ENCODE measurements at places on chromosomes 7 and 10.
A peak's percentile ranks its signal among the peaks of the same experiment; 100 is the strongest.

GRCh38 chr7:117230276-117231046 lies 92.4 kb downstream of the WNT2 start:
- DNase-seq, result no peak

GRCh38 chr7:23254051-23254681 lies 7.6 kb downstream of the GPNMB start:
- no peak for DNase-seq

- DNase-seq, result no peak
These were observed 80.8 kb downstream of the ARHGAP22 start for GRCh38 chr10:48523820-48524758.

DNA sequence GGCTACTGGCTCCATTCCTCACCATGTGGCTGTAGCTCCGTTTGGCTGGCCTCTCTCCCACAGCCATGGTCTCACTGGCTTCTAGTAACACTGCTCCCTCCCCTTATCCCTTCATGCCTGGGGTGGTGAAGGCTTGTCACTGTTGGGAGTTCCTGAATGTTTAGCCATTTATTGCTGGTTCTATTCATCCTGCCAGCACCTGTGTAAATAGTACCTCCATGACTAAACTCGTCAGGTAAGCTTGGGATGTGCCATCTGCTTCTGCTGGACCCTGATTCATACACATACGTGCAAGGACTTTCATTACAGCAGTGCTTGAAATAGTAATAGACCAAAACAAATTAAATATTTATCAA lies 61.6 kb downstream of the CCDC71L start:
- DNase-seq, result peak; percentile 98

DNA sequence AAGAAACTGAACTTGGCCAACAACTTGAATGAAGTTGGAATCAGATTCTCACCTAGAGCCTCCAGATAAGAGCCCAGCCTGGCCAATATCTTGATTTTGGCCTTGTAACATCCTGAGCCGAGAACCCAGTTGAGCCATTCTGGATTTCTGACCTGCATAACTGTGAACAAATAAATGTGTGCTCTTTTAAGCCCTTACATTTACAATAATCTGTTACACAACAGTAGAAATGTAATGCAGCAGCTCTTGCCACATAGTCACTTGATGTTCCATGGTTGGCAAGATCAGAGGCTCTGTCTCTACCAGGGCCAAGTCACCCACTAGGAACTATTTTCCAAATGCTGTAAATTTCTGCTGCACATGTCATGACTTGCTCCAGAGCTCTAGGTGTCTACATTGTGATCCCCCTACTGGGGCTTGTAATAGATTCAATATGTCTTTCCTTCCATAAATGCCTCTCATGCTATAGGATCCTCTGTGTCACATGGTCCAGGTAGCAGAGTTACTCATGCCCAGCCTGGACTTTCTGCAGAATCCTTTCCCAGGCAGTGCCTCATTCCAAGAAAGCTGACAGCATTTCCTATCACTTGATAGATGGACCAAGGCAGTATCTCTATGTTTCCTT lies 11.4 kb upstream of the RBM20 start:
- no peak for DNase-seq

DNA sequence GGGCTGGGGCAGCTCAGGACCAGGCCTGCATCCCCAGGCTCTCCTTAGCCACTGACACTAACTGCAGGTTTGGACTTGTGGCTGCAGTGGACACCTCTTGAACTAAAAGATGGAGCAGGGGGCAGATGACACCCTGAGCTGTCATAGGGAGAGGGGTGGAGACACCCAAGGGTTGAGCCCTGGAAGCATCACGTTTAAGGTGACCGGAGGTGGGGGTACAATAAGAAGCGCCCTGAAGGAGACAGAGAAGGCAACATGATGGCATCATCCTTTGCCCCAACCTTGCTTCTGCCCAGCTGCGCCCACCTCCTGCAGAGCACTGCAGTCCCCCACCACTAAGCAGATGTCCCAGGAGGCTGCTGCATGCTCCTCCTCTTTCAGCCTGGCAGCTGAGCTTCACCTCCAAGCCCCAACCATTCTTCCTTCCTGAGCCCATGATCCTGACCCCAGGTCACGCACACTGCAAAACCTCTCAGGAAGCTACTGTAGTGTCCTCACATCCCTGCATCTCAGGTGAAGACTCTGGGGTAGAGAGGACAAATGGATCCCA lies 25.5 kb downstream of the OGDHL start:
- no peak for DNase-seq

DNA sequence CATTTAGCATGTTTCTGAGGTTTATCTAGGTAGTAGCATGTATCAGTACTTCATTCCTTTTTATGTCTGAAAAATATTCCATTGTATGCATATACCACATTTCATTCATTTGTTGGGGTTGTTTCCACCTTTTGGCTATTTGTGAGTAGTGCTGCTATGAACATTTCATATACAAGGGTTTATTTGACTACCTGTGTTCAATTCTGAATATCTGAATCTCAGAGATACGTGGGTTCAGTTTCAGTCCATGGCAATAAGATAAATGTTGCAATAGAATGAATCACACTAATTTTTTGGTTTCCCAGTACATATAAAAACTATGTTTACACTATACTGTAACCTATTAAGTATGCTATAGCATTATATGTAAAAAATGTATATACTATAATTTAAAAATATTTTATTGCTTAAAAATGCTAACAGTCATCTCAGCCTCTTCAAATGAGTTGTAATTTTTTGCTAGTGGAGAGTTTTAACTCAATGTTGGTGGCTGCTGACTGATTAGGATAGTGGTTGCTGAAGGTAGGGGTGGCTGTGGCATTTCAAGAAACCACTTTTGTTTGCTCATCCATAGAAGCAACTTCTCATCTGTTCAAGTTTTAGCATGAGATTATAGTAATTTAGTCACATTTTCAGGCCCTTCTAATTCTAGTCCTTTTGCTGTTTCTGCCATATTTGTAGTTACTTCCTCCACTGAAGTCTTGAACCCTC lies 13.9 kb downstream of the PLEKHA1 start:
- no peak for DNase-seq

GRCh38 chr10:21055339-21056135 lies 158.4 kb upstream of the NEBL start:
- no peak for DNase-seq

- no peak for DNase-seq
These were observed 5.9 kb upstream of the CFAP69 start for GRCh38 chr7:90239050-90239449.

DNA sequence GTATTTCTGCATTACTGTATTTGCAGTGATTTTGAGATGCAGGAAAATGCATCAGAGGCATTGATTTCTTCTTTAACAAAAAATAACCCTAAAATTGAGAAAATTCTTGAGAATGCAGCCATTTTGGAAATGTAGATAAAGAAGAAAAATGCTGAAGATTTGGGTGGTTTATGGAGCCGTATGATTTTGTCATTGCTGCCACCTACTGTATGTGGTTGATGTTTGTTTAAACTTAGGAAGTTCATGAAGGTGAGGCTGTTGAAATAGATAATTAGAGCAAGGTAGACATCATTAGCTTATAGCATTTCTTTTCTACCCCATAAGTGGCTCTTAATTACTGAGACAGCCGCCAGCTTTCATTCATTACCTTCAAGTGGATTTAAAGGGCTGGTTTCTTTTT lies 92.1 kb upstream of the SAMD8 start:
- DNase-seq, result no peak

DNA sequence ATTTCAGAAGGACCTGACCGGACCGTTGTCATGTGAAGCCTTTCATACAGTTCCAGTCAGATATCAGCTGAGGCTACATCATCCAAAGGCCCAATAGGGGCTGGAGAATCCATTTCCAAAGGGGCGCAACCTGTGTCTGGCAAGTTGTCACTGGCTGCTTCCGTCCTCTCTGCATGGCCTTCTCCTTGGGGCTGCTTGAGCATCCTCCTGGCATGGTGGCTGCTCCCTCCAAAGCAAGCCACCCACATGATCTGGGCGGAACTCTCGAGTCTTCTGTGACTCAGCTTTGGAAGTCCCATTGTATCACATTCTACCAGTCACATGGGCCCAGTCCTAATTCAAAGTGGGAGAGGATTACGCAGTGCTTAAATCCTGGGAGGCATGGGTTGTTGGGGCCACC lies 207.0 kb upstream of the SHH start:
- DNase-seq, result no peak

GRCh38 chr7:99791021-99791420 lies 7.0 kb upstream of the CYP3A4 start:
- no peak for DNase-seq

DNA sequence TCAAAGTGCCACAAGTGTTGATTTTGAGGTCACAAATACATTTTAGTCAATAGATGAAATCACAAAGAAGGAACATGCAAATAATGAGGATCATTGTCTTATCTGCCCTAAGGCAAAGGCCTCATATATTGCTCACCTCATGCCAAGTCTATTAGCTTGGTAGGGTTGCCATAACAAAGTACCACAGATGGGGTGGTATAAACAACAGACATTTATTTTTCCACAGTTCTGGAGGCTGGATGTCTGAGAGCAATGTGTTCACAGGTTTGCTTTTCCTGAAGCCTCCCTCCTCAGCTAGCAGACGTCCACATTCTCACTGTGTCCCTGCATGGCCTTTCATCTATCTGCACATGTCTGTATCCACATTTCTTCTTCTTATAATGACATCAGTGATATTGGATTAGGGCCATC lies 59.6 kb downstream of the RELN start:
- peak; percentile 33 for DNase-seq

DNA sequence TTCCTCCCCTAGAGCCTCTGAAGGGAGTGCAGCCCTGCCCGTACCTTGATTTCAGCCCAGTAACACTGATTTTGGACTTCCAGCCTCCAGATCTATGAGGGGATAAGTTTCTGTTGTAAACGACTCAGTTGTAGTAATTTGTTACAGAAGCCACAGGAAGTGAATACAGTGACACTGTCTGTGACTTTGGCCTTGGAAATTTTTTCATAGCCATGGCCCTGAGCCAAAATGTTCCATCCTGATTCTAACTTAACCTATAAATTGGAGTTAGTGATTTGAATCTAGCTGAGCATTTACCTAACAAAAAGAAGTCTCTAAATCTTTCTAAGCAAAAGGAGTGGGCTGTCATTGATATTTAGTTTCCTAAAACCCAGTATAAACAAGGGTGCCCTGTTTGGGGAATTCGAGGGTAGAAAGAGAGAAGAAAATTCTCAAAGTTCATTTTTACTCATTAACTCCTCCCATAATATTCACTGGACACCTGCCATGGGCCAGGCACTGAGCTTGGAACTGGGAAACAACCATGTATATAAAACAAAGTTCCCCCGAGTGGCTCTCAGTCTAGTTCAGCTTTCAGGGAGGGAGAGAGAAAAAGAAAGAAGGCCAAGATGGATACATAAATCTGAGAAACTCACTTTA lies 162.3 kb downstream of the SKIDA1 start:
- DNase-seq, result no peak

GRCh38 chr7:80499350-80499953 lies 12.4 kb downstream of the GNAT3 start:
- DNase-seq, result no peak

GRCh38 chr7:55043691-55044370 lies 25.0 kb downstream of the EGFR start:
- no peak for DNase-seq

DNA sequence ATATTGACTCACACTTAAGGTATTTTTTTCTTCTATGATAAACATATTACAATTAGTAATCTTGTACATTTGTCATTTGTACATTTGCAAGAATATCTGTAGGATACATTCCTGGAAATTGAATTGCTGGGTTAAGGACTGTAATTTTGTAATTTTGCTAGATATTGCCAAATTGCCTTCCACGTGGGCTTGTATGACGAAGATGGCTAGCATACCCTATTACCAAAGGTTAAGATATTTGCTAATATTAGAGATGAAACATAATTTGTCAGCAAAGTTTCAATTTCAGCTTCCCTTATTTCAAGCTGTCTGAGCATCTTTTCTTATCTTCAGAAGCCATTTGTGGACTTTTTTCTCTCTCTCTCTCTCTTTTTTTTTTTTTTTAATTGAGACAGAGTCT lies 1.0 kb upstream of the LYZL2 start:
- no peak for DNase-seq

All from NCI-H2081 treated with DMSO at 0.1 percent for 48 hours (cell line).